Hypothalamus (tissue), 51 donors: ENCODE measurements at places on chromosomes 4 and X.

DNA sequence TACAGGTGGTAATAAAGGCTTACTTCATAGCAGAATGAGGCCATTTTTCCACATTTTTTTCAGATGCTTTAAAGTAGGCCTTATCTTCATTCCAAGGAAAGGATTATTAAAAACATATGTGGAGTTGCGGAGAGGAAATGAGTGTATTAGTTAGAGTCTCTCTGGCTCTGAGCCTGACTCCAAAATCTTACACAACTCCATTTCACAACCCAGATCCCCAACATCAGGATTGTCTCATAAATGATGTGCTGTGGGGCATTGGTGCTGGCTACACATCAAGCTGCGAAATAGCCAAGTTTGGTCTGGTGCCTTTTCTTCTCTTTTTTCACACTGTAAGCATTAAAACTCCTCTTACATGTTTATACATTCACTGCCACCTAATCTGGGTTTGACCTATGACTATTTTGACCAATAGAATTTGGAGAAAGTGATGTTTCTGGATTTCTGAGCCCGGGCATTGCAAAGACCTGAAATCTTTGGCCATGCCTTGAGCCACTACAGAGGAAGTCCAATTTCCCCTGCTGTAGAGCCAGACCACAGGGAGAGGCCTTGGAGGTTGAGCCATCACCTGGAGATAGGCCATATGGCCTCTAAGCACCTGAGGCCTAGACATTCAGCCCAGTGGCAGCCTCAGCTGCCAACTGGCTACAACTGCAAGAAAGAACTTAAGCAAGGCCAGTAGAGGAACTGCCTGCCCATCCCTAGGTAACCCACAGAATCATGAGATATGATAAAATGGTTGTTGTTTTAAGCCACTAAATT lies 16.7 kb upstream of the SOD3 start:
- no peak for DNase-seq

- DNase-seq, result no peak
Measured at GRCh38 chr4:67055319-67055718, 490.0 kb downstream of the CENPC start.

DNA sequence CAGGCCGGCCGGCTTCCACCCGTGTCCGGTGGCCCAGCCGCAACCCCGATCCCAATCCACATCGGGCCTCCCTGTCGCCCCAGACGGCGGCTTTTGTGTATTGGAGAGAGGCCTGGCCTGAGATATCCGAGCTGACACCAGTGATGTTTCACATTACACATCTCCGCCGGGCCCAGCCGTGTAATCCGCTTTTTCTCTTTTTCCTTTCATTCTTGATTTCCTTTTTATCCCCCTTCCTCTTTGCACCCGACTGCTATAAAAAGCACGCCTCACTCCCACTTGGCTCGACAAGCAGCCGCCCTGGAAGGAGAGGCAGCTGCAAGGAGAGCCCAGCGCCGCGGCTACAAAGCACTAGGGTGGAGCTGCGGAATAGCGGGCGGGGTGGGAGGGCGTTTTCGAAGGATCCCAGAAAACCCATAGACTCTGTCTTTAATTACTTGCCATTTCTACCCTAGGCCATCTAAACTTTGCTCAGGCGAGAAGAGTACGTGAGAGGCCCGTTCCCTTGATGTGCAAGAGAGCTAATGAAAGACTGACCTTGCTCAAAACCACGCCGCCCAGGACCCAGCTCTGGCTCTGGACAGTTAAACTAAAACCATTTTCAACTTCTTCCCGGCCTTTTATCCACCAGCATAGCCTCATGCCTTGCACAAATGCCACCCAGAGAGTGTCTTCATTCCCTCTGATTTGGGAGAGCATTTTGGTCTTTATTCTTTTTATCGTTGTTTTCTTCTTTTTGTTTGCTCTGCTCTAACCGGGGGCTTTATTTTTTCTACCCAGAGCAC lies 3.2 kb downstream of the PITX2 start:
- DNase-seq, result no peak

DNA sequence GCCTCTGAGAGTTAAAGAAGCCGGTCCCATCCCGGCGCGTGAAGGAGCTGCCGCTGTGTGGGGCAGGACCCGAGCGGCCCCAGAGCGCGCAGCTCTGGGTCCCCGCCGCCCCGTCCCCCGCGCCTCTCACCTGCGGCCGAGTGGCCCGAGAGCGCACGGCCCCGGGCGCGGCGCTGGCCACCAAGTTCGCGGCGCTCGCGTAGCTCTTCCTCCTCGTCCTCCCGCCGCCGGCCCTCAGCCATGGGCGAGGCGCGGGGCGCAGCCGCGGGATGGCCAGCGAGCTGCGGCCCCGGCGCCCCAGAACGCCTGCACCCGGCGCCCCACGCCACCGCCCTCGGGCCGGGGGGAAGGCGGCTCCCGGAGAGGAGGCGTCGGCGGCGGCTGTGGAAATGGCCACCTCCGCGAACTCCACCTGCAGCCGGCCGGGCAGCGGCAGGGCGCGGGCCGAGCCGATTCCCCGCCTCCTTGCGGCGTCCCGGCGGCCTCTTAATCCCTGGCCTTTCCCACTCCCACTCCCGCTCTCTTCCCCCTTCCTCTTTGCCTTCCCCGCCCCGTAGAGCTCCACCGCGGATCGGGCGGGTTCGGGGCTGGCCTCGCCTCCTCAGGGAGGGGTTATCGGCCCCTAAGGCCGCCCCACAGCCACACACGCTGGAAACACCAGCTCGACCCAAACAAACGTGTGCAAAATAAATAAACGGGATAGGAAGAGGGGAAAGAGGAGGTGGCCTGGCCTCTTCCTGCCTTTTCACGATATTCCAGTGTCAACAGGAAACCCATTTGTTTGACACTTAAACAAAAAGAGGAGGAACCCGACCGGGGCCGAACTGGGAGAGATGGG lies at the start of gene SH3D19:
Gene SH3D19 (minus strand): TSS at position 495 of the 838 bp plus-strand sequence. CDS start 253 bp downstream, at position 242.
- DNase-seq, result no peak

DNA sequence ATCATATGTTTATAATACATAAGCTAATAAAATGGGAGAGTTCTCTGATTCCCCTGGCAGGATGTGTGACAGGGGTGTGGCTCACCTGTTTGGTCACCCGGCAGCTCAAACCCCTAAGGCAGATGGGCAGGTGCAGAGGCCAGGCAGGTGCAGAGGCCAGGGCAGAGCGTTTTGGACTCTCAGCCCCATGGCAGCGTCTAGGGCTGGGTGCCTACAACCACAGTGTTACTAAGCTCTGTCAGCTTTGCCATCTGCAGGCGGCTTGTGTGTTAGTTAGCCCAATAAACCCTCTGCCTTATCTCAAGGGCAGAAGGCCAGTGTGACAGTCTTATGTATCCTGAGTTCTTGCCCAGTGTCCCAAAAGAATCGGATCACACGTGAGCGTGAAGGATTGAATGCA lies 54.0 kb upstream of the UGT2B15 start:
- DNase-seq, result no peak

GRCh38 chr4:138639018-138639741 lies 376.4 kb upstream of the NOCT start:
- no peak for DNase-seq

DNA sequence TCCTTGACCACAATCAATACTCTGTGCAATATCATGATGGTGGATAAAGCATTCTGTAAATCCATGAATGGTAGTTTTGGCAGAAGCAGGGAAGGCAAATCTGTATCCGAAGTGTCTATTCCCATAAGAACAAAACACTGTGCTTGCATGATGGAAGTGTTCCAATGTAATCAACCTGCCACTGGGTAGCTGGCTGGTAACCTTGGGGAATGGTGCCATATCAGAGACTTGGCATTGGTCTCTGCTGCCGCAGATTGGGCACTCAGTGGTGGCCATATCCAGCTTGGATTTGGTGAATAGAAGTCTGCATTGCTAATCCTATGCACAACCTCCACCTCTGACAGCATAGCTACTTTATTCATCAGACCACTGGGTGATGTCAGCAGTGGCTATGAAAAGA lies 114.3 kb upstream of the EMCN start:
- DNase-seq, result no peak

GRCh38 chr4:183658362-183659028 lies 490 bp downstream of the RWDD4 start:
- DNase-seq, result no peak

- DNase-seq, result no peak
Measured at GRCh38 chr4:97910005-97910404, 233.3 kb downstream of the STPG2 start.
